ENCODE measurements at places on chromosomes 11 and 22.

GRCh38 chr22:17483688-17484372, 79.5 kb upstream of the SLC25A18 start:
- DNase-seq, result no peak

GRCh38 chr11:97269527-97269926, 879.7 kb downstream of the JRKL start:
- no peak for DNase-seq

GRCh38 chr11:126352934-126353801, 2.3 kb upstream of the ST3GAL4 start:
- DNase-seq, result no peak

GRCh38 chr11:130001461-130002351, 929 bp downstream of the PRDM10 start:
- no peak for DNase-seq

DNA sequence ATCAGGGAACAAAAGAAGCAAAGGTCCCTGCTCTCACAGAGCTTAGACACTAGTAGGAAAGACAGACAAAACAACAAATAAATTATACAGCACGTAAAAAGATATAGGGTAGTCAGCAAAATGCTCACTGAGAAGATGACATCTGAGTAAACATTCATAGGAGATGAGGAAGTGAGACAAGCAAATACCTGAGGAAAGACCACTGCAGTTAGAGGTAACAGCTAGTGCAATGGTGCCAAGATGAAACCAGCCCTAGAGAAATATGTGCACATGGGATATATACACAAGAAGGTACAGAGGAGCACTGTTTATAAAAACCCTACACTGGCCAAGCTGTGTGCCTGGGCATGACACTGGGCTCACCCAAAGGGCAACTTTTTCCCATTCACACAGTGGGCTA, 9.8 kb downstream of the CYP2R1 start:
- DNase-seq, result no peak

DNA sequence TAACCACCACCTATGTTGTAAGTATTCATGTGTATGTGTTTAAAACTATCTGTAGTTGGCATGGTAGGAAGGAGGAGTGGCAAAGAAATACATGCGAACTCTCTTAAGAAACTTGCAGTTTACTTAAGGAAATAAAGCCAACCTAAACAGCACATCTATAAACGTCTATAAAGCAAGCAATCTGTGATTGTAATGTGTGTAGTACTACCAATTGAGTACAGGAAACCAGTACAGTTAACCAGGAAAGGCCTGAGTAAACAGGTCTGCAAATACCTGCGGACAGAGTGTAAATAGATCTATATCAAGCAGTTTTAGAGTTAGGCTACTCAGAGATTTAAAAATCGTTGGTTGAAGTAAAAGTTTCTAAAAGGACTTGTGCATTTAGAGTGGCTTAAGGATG, 59.5 kb upstream of the AMOTL1 start:
- no peak for DNase-seq

DNA sequence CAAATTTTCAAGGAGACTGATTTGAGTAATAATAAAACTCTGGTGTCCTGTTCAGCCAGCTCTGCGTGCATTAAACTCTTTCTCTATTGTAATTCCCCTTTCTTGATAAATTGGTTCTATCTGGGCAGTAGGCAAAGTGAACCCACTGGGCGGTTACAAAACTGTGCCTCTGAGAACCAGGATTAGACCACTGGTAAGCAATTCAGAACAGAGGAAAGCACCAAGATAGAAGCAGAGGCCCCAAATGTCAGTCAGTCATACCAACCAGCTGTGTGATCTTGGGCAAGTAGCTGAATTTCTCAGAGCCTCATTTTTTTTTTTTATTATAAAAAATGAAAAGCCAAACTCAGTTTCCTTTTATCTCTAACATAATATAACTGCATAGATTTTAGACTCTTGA, 54.9 kb downstream of the TRIM44 start:
- no peak for DNase-seq

GRCh38 chr11:70506658-70506970, 108.3 kb downstream of the CTTN start:
- no peak for DNase-seq

GRCh38 chr11:79332017-79332416, 108.8 kb downstream of the TENM4 start:
- no peak for DNase-seq
